Stimulated activated CD8-positive, alpha-beta memory T cell treated with anti-CD3 and anti-CD28 coated beads, Interleukin-15, amount 100 ng/mL, for 4 hours (primary cell): ENCODE measurements at places on chromosomes 3 and 15.

DNA sequence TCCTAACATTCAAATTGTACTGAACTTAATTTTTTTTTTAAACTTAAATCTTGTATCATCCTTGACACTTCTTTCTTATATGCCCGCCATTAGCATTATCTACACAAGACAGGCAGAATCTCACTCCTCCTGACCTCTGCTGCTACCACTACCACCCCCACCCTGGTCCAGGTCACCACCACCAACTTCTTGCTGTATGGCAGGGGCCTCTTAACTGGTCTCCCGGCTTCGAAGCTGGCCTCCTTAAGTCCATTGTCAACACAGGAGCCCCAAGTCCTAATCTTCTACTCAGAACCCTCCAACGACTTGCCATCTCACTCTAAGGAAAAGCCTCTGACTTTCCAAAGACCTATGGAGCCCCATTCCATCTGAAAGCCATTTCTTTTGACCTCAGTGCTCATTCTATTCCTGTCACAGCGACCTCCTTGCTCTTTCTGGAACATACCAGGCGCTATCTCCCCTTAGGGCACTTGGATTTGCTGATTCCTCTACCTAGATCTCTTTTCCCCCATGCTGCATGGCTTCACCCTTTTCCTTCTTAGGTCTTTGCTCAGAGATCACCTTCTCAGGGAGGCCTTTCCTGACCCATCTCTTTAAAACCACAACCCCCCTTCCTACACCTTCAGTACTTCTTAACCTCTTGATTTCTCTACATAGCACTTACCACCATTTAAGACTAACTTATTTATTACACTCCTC is 2.6 kb downstream of the PRC1 start:
- DNase-seq, result no peak

- no peak for DNase-seq
These were observed 243.8 kb downstream of the ZNF621 start for GRCh38 chr3:40768536-40768935.

- no peak for DNase-seq
These were observed 34.3 kb downstream of the GOLIM4 start for GRCh38 chr3:168061332-168061996.

- no peak for DNase-seq
These were observed 55.2 kb downstream of the PGPEP1L start for GRCh38 chr15:98952381-98952803.

DNA sequence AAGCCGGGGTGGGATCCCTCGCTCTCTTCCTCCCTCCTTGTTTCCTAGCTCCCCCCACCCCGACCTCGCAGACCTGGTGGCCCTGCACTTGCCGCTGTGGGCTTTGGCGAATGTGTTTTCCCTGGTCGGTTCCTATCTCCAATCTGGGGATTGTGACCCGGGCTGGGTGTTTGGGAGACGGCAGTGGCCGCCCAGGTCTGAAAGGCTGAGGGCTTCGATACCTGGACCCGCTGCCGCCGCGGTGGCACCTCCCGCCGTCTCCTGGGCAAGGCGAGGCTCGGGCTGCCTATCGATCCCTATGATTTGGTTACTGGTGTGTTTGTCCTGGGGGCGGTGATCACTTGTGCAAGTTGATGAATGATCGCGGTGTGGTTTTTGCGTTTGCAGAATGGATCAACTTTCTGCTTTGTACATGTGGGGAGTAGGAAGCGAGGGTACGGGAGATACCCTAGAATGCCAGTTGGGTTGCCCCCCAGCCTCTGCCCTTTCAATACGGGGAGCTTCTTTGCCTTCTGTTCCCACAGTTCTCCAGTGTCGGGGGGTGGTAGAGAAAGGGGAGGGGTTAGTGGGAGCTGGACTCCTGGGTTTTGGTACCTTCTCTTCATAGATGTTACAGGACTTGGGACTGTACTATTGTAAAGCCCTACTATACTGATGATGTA is 3.0 kb downstream of the BBX start:
- no peak for DNase-seq

DNA sequence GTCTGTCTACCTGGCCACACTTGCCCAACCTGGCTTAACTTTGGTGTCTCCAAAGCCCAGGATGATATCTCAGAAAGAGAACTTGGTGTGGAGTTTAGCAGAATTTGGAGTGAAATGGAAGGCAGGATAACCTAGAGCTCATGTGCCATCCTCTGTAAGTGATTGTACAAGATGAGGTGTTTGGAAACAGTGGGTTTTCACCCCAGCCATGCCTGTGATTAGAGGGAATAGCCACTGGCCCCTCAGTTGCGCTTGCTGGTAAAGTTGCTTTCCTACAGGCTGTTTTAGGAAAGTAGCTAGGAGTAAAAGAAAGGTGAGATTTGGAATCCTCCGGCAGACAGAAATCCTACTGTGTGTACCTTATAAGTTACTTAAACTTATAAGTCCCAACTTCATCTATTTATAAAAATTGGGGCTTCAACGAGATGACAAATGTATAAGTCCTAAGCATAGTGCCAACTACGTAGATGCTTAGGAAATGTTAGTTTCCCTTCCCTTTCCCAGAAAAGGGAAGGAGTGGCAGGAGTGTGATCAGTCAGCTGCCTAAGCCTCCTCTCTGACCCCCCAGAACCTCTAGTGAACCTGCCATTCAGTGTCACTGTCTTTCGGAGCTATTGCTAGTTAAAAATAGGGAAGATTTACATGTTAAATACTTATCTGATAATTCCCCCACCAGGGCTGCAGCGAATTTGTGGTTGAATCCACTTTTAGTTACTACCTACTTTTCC is 13.4 kb upstream of the BMF start:
- DNase-seq, result no peak

- DNase-seq, result no peak
These were observed at the start of gene CYFIP1 for GRCh38 chr15:22980189-22981050. TSS of gene CYFIP1 (minus strand) at chr15:22980368. CDS start at chr15:22947285, 33,083 bp downstream.

DNA sequence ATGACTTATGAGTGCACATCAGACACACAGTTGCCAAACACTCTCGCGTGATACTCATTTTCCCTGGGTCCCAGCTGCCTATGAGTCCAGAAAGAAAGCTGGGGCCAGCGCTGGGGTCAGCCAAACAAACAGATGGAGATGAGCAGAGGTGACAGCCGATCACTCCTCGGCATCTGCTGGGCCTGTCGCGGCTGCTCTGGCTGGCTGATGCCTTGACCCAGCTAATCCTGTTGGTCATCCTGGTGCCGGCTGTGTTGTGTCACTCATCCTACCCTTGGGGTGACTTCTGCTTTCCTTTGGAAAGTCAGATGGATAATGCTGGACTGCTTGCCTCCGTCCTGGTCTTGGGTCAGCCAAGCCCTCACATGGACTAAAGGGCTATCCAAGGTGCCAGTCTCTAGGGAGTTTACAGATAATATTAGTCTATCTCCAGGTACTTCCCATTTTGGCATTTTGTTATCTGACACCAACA is 105.3 kb upstream of the PDZRN3 start:
- DNase-seq, result no peak

- no peak for DNase-seq
These were observed at the start of gene LRRN1 for GRCh38 chr3:3799173-3800079. TSS of gene LRRN1 (plus strand) at chr3:3799431. CDS start at chr3:3844642, 45,211 bp downstream.

DNA sequence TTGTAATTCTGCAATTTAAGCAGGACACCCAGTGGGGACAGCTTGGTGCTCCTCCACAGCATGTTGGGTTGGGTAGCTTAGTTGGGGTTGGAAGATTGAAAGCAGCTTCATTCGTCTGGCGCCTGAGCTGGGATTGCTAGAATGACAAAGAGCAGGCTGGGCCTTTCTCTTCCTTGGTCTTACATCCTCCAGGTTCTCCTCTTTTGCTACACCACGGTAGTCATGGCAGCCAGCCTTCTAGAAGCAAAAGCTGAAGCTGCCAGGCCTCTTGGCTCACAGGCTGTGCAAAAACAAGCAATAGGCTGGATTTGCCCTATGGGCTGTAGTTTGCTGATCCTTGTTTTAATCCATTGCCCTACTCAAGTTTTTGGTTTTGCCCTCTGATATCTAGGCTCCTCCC is 3.2 kb upstream of the ANXA2 start:
- DNase-seq, result no peak

- no peak for DNase-seq
These were observed 1278.0 kb downstream of the OTOL1 start for GRCh38 chr3:162774613-162775100.

DNA sequence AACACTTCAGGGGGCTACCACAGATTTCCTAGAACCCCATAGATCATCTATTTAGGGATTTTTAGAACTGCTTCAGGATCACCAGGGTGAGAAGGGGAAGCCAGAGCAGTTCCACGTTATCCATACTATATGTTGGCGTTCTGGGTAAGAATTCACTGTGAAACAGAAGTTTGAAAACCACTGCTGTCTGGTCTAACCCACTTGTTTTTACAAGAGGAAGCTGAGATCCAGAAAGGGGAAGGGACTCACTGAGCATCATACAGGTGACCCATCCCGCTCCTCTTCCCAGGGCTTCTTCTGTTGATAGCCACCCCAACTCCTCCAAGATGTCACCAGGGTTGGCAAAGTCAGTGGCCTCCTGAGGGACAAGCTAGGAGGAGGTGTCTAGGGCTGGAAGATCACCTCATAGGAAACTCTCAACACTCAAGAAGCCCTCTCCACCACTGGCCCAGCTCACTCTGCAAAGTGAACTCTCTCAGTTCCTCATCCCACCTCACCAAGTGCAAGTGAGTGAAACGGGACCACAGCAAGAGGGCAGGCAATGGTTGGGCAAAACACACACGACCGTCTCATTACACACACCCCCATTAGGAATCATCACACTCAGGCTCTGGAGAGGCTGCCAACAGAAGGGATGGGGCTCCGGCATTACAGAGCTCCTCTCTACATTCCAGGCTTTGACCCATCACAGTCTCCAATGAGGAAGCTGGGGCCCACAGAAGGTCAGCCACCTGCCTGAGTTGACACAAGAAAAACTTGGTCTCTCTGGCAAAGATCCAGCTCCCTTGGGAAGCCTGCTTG is 1.8 kb downstream of the DAPK2 start:
- DNase-seq, result no peak

DNA sequence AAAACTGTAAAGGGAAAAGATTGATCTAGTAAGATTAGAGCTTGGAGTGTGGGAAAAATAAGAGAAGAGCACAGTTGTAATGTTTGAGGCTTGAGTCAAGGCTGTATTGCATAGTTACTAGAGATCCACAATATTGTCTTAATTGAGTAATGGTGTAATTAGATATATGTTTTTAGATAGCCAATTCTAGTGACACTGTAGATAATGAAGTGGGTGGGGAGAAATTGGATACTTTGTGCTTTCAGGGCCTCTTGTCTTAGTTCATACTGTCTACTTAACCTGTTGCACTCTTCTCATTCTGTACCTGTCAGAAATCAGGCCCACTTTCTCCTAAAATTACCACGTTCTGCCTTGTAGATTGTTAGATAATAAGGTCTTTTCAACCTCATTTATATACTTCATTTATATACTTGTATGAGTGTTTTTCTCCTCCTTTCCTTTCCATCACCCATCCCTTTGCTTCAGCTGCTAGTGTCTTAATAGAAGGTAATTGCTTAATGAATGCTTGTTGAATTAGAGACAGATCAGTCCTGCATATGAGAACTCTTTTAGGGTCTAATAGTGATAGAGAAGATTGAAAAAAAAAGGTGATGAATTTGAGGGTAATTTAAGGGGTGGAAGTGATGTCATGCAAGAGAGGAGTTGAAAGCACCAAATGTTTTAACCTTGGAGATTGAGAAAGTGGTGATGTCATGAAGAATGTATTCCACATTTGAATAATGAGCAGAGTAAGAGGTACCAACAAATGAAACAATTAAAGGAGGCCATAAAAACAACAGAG is 32.0 kb downstream of the PIK3CA start:
- no peak for DNase-seq

GRCh38 chr3:13706451-13706850 is 157.5 kb downstream of the FBLN2 start:
- no peak for DNase-seq

GRCh38 chr3:187741403-187742350 is 3.6 kb downstream of the BCL6 start:
- DNase-seq, result peak; percentile 50

GRCh38 chr3:144272680-144273079 is 301.1 kb downstream of the DIPK2A start:
- DNase-seq, result no peak

DNA sequence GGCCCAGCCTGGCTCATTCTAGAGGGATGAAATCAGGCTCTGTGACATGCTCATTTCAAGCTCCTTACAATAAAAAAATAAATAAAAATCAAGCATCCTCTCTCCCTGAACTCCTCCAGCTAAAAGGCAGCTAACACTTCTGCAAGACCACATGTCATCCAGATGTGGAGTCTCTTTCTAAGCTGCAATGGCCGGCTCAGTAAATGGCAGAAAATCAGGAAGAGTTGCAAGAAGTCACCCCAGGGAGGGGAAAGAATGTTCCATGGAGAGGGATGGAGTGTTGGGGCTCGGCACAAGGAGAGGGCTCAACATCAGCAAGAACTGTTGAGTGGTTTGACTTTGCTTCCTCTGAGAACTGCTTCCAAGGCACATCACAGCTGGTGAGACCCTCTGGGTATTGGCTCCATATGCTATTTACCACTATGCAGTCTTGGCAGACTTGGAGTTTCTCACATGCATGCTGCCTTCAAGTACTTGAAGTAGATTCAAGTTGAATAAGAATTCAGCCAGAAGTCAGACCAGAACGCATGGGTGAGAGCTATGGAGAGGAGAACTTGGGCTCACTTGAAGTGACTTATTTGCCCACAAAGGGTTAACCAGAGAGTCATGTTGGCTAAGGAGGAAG is 689.0 kb downstream of the NTRK3 start:
- DNase-seq, result no peak
